ENCODE measurements at places on chromosomes 13 and 19. TPM values are rescaled to one million over a fixed set of nuclear protein-coding genes. Genes with fewer than 3 reads are reported as not detected.
A peak's percentile ranks its signal among the peaks of the same experiment; 100 is the strongest.

- peaks cover 3% of the 10 kb centered on the region for H3K27me3 ChIP-seq
- DNase-seq, result no peak
- H3K36me3 ChIP-seq, result no peaks in the 10 kb centered on the region
- H3K27ac ChIP-seq, result no peak overlapping the region
Measured at GRCh38 chr19:46471811-46472543, 614 bp upstream of the PNMA8A start.

Gene DCT
- 0.09 TPM for total RNA-seq

DNA sequence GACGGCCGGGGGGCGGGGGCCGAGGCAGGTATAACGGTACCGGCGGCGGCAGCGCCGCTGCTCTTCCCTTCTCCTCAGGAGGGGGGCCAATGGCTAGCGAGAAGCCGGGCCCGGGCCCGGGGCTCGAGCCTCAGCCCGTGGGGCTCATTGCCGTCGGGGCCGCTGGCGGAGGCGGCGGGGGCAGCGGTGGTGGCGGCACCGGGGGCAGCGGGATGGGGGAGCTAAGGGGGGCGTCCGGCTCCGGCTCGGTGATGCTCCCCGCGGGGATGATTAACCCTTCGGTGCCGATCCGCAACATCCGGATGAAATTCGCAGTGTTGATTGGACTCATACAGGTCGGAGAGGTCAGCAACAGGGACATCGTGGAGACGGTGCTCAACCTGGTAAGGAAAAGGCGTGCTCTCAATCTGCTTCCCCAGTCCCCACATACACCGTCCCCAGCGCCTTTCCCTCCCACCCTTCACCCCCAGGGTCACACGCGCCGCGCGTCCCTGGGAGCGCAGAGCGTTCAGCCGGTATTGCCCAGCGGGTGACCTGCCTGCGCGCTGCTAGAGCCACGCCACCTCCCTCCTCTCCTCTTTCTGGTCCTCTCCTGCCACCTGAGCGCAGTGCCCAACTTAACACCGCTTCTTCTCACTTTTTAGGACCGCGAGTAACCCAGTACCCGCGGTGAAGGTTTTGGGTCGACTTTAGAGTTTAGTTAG, 814 bp downstream of the NBEA start:
- DNase-seq, result peak; percentile 84
- no peaks in the 10 kb centered on the region for H3K27me3 ChIP-seq
- H3K36me3 ChIP-seq, result no peaks in the 10 kb centered on the region
- peak overlapping the region; percentile 92 for H3K27ac ChIP-seq
- peak overlapping the region; percentile 93 for H3K4me3 ChIP-seq

GRCh38 chr13:113004126-113004525, 35.1 kb downstream of the MCF2L start:
- H3K27me3 ChIP-seq, result no peaks in the 10 kb centered on the region
- DNase-seq, result no peak
- peaks cover 23% of the 10 kb centered on the region for H3K4me1 ChIP-seq

Gene ATP4A
- total RNA-seq, result not detected

Gene XAB2
- total RNA-seq, result 51.4 TPM

DNA sequence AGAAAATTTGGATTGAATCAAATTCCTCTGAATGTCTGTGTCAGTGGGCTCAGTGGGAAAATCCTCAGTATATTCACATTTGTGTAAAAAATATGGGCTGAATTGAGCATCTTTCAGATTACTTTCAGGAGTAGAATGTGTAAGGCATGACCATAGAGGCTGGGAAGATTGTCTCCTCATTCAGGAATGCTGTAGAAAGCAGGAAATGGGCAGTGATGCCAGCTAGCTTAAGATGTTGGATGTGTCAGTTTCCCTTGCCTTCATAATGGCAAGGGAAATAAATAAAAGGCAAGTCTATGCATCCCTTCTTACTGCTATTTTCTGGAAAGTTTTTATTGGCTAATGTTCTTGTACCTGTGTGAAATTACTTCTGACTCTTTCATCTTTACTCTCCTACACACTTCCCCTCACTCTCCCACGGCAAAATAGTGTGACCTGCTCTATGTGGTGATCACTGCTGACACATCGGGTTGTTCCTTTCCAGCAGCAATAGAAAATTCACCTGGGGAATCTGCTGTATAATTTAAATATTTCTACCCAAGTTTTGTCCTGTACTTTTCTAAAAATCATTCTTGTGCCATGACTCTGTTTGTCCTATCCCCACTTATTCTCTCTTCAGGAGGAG, 103.2 kb downstream of the LMO7 start:
- no peak overlapping the region for H3K4me3 ChIP-seq
- no peak overlapping the region for H3K27ac ChIP-seq
- H3K27me3 ChIP-seq, result no peaks in the 10 kb centered on the region

DNA sequence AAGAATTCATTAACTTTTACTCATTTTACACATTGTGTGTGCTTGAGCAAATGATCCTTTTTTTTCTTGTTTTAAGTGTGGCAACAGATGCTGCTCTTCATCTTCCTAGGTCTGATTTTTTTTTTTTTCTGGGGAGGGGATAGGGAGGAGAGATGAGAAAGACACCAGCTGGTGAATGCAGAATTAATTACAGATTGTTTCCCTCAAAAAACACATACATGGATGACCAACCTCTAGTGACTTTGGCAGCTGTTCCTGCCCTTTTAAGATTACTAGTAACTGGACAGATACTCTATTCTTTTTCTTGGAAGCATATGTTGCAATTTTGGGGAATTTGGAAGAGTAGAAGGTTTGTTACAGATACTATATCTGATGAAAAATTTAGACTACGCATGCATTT, 103.6 kb upstream of the MYO16 start:
- H3K36me3 ChIP-seq, result no peaks in the 10 kb centered on the region
- H3K27me3 ChIP-seq, result no peaks in the 10 kb centered on the region
- H3K4me1 ChIP-seq, result no peaks in the 10 kb centered on the region
- H3K4me3 ChIP-seq, result no peak overlapping the region
- no peak overlapping the region for H3K27ac ChIP-seq

- no peaks in the 10 kb centered on the region for H3K36me3 ChIP-seq
- DNase-seq, result no peak
- H3K27ac ChIP-seq, result no peak overlapping the region
Measured at GRCh38 chr13:112846411-112847115, 122.5 kb upstream of the MCF2L start.

- peak; percentile 15 for DNase-seq
- H3K4me1 ChIP-seq, result no peaks in the 10 kb centered on the region
- no peaks in the 10 kb centered on the region for H3K36me3 ChIP-seq
- H3K27me3 ChIP-seq, result no peaks in the 10 kb centered on the region
- H3K4me3 ChIP-seq, result no peak overlapping the region
- H3K27ac ChIP-seq, result no peak overlapping the region
Measured at GRCh38 chr13:28355046-28355821, 139.7 kb downstream of the FLT1 start.

GRCh38 chr19:39967561-39967960, 3.4 kb upstream of the PSMC4 start:
- no peak overlapping the region for H3K4me3 ChIP-seq
- H3K27ac ChIP-seq, result no peak overlapping the region
- no peaks in the 10 kb centered on the region for H3K36me3 ChIP-seq
- no peaks in the 10 kb centered on the region for H3K27me3 ChIP-seq
- DNase-seq, result no peak
- peaks cover 8% of the 10 kb centered on the region for H3K4me1 ChIP-seq

DNA sequence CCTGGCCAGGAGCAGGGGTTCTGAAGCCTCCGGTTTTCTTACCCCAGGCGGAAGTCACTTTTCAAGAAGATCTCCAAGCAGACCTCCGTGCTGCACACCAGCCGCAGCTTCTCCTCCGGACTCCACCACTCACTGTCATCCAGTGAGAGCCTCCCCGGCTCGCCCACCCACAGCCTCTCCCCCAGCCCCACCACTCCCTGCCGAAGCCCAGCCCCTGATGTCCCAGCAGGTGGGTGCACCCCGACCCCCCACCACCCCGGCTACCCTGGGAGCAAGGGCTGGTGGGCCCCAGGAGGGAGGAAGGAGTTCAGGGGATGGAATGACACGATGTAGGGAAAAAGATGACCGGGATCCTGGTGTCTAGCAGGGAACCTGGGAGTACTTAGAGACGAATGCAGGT, 5.6 kb upstream of the PIK3R2 start:
- H3K4me1 ChIP-seq, result no peaks in the 10 kb centered on the region
- DNase-seq, result no peak
- H3K36me3 ChIP-seq, result no peaks in the 10 kb centered on the region
- no peak overlapping the region for H3K27ac ChIP-seq
- no peaks in the 10 kb centered on the region for H3K27me3 ChIP-seq

- no peaks in the 10 kb centered on the region for H3K36me3 ChIP-seq
- H3K4me1 ChIP-seq, result no peaks in the 10 kb centered on the region
- DNase-seq, result no peak
- H3K27ac ChIP-seq, result no peak overlapping the region
- H3K4me3 ChIP-seq, result no peak overlapping the region
Measured at GRCh38 chr13:98930151-98930591, 47.7 kb downstream of the DOCK9 start.

DNA sequence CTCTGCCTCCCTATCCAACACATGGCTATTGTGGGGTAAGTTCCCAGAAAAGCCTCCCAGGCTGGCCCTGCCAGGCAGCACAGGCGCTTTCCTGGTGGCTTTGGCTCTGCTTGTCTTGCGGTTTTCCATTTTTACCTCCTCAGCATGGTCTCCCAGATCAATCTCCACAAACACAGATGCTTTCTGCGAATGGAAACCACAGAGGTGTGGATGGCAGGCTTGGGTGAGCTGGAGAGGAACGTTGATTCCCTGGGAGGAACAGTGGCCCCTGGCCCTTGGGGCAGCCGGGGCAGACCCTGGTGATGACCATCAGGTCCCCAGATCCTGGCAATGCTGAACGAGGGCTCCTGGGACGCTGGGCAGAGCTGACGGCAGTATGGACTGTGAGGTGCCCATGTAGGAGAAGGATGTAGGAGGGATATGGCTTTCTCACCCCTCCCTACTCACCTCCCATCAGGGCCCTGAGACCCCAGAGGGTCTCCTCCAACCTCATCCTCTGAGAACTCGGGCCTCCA, 6.6 kb downstream of the C13orf46 start:
- DNase-seq, result no peak
- no peaks in the 10 kb centered on the region for H3K27me3 ChIP-seq
- no peaks in the 10 kb centered on the region for H3K36me3 ChIP-seq
- no peak overlapping the region for H3K4me3 ChIP-seq
- no peaks in the 10 kb centered on the region for H3K4me1 ChIP-seq

DNA sequence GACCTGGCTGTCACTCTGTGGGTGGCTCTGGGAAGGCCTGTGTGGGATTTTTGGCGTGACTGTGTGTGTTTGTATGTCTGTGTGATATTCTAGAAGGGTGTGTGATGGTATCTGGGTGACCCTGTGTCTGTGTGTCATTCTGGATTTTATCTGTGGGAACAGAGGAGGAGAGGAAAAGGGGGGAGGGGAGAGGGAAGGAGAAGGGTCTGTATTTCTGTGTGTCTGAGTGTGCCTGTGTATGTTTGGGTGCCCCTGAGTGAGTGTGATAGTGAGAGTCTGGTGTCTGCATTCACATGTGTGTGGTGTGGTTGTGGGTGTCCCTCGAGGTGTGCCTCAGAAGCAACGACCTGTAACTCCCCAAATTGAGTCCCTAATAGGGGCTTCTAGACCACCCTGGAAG, 8.1 kb upstream of the NFIX start:
- H3K4me1 ChIP-seq, result no peaks in the 10 kb centered on the region
- peaks cover 100% of the 10 kb centered on the region for H3K27me3 ChIP-seq
- H3K4me3 ChIP-seq, result no peak overlapping the region
- no peak for DNase-seq
- H3K27ac ChIP-seq, result no peak overlapping the region

Gene SYCN
- not detected for total RNA-seq

GRCh38 chr13:84570831-84571230, 688.6 kb upstream of the SLITRK1 start:
- H3K36me3 ChIP-seq, result no peaks in the 10 kb centered on the region
- H3K4me1 ChIP-seq, result no peaks in the 10 kb centered on the region
- no peak for DNase-seq
- H3K4me3 ChIP-seq, result no peak overlapping the region

Gene CLIP3
- 8.2 TPM for total RNA-seq

- no peaks in the 10 kb centered on the region for H3K36me3 ChIP-seq
- H3K27ac ChIP-seq, result peak overlapping the region; percentile 2
- H3K27me3 ChIP-seq, result peaks cover 30% of the 10 kb centered on the region
- peak; percentile 77 for DNase-seq
- H3K4me3 ChIP-seq, result peak overlapping the region; percentile 56
Measured at GRCh38 chr13:99956473-99957349, 14.9 kb downstream of the ZIC5 start.

- H3K4me3 ChIP-seq, result no peak overlapping the region
- no peaks in the 10 kb centered on the region for H3K27me3 ChIP-seq
- no peak for DNase-seq
- H3K27ac ChIP-seq, result no peak overlapping the region
- no peaks in the 10 kb centered on the region for H3K4me1 ChIP-seq
Measured at GRCh38 chr13:98652721-98653462, 76.0 kb upstream of the STK24 start.

DNA sequence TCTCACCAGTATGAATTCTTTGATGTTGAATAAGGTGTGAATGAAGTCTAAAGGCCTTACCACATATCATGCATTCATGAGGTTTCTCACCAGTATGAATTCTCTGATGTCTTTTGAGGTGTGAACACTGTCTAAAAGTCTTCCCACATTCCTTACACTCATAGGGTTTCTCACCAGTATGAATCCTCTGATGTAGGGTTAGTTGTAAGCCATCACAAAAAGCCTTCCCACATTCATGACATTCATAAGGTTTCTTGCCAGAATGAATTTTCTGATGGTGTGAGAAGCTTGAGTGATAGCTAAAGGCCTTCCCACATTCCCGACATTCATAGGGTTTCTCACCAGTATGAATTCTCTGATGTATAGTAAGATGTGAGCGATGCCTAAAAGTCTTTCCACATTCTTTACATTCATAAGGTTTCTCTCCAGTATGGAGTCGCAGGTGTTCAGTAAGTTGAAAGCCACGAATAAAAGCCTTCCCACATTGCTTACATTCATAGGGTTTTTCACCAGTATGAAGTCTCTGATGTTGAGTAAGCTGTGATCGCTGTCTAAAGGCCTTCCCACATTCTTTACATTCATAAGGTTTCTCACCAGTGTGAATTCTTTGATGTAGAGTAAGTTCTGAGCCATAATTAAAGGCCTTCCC, 27.7 kb downstream of the ZNF461 start:
- DNase-seq, result no peak
- H3K36me3 ChIP-seq, result peaks cover 29% of the 10 kb centered on the region
- no peaks in the 10 kb centered on the region for H3K4me1 ChIP-seq
- H3K27me3 ChIP-seq, result no peaks in the 10 kb centered on the region

- H3K4me3 ChIP-seq, result no peak overlapping the region
- H3K27me3 ChIP-seq, result no peaks in the 10 kb centered on the region
- no peak overlapping the region for H3K27ac ChIP-seq
- DNase-seq, result no peak
- H3K4me1 ChIP-seq, result no peaks in the 10 kb centered on the region
Measured at GRCh38 chr13:105611424-105611823, 924.0 kb downstream of the EFNB2 start.

Gene OR7D2
- total RNA-seq, result 1.4 TPM

Gene SYDE1
- total RNA-seq, result 8.0 TPM

Measured in neural progenitor cell (in vitro differentiated cells).